ENCODE measurements at places on chromosomes 3 and 15. TPM values are rescaled to one million over a fixed set of nuclear protein-coding genes. Genes with fewer than 3 reads are reported as not detected.
A peak's percentile ranks its signal among the peaks of the same experiment; 100 is the strongest.

Gene GNAT1
- total RNA-seq = not detected

DNA sequence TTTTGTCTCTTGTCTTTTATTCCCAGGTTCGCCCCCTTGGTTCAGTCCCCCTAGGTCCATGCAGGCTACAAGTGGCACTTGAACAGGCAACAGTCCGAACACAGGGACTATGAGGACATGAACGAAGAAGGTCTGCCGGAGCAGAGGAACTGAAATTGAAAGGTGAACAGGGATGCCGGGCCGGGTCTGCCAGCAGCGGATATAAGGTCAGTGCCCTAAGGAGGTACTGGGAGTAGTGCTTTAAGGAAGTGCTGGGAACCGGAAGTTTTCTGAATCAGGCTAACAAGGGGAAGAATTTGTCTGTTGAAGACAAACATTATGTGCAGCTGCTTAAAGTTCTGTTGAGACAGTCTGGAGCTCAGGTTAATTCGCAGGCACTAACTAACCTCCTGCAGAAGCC is 46.8 kb downstream of the LSM3 start:
- H3K27me3 ChIP-seq = no peaks in the 10 kb centered on the region
- DNase-seq = no peak
- no peak overlapping the region for H3K27ac ChIP-seq

- no peak overlapping the region for H3K4me3 ChIP-seq
- DNase-seq = no peak
- no peaks in the 10 kb centered on the region for H3K36me3 ChIP-seq
- no peaks in the 10 kb centered on the region for H3K27me3 ChIP-seq
- H3K27ac ChIP-seq = no peak overlapping the region
Observed at GRCh38 chr15:42077689-42078088, 16.7 kb downstream of the PLA2G4D start.

- DNase-seq = peak; percentile 33
- H3K27me3 ChIP-seq = no peaks in the 10 kb centered on the region
Observed at GRCh38 chr15:48645558-48646330, at the start of gene FBN1. FBN1 (minus strand) TSS chr15:48645709; CDS start chr15:48644769, 940 bp downstream.

DNA sequence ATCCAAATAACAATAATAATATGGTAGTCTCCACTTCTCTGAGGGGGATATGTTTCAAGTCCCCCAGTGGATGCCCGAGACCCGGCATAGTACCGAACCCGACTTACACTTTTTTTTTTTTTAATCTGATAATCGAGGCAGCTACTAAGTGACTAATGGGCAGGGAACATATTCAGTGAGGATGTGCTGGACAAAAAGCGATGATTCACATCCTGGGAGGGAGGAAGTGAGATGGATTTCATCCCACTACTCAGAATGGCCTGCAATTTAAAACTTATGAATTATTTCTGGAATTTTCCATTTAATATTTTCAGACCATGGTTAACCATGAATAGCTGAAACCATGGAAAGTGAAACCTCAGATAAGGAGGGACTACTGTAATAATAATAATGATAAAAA is 49.5 kb upstream of the SELENOK start:
- DNase-seq = no peak
- no peaks in the 10 kb centered on the region for H3K27me3 ChIP-seq
- no peaks in the 10 kb centered on the region for H3K36me3 ChIP-seq
- no peaks in the 10 kb centered on the region for H3K4me1 ChIP-seq
- H3K4me3 ChIP-seq = no peak overlapping the region
- no peak overlapping the region for H3K27ac ChIP-seq

GRCh38 chr3:192957441-192958021 is 39.9 kb upstream of the MB21D2 start:
- no peak overlapping the region for H3K27ac ChIP-seq
- H3K4me3 ChIP-seq = no peak overlapping the region
- no peaks in the 10 kb centered on the region for H3K4me1 ChIP-seq
- no peaks in the 10 kb centered on the region for H3K27me3 ChIP-seq
- no peaks in the 10 kb centered on the region for H3K36me3 ChIP-seq
- no peak for DNase-seq

GRCh38 chr3:94616833-94617232 is 554.0 kb downstream of the NSUN3 start:
- no peak overlapping the region for H3K4me3 ChIP-seq
- no peaks in the 10 kb centered on the region for H3K36me3 ChIP-seq
- no peaks in the 10 kb centered on the region for H3K27me3 ChIP-seq
- H3K27ac ChIP-seq = no peak overlapping the region
- no peaks in the 10 kb centered on the region for H3K4me1 ChIP-seq

DNA sequence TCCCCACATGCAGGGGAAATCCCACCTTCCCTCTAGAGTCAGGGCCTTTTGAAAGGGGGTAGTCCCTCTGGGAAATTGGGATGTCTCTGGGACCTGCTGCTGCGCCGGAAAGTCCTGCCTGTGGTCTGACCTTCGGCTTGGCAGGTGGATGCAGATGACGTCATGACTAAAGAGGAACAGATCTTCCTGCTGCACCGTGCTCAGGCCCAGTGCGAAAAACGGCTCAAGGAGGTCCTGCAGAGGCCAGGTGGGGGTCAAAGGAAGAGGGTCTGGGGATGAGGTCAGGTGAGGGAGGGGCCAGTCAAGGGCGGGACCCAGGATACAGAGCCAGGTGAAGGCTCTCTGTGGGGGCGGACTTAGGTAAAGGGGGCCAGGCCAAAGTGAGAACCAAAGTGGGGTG is 16.2 kb downstream of the PTH1R start:
- no peaks in the 10 kb centered on the region for H3K4me1 ChIP-seq
- no peak overlapping the region for H3K4me3 ChIP-seq
- H3K36me3 ChIP-seq = no peaks in the 10 kb centered on the region

DNA sequence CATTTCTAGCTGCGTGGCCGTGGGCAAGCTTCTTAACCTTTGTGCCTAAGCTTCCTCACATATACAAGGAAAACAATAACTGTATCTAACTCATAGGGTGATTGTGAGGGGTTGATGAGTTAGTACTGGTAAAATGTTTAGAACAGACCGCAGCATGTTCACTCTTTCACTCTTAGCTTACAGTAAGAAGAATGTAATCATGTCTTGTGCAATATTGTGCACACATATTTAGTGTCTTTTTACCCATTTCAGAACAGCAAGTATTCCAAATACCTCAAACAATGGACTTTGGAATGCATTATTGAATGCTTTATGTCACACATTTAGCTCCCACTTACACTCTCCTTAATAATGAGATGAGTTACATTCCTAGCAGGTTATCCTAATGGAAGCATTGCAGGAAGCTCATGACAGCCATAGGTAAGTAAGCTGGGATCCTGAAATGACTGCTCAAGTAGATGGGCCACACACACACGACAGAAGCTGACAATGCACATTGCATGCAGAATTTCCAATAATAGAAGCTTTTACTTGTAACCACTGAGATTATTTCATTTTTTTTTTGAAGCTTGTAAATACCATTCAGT is 468.9 kb upstream of the WNT5A start:
- no peak for DNase-seq
- no peak overlapping the region for H3K27ac ChIP-seq
- no peaks in the 10 kb centered on the region for H3K36me3 ChIP-seq

GRCh38 chr3:148651549-148651948 is 46.2 kb upstream of the AGTR1 start:
- no peak overlapping the region for H3K4me3 ChIP-seq
- H3K27ac ChIP-seq = no peak overlapping the region
- no peaks in the 10 kb centered on the region for H3K27me3 ChIP-seq
- H3K4me1 ChIP-seq = no peaks in the 10 kb centered on the region

- no peak overlapping the region for H3K27ac ChIP-seq
- no peaks in the 10 kb centered on the region for H3K27me3 ChIP-seq
- H3K4me1 ChIP-seq = no peaks in the 10 kb centered on the region
Observed at GRCh38 chr3:66517241-66517640, 16.4 kb upstream of the LRIG1 start.
